ENCODE measurements at places on chromosomes 7 and 10.

GRCh38 chr10:48490946-48491345, 113.9 kb downstream of the ARHGAP22 start:
- DNase-seq: peak; percentile 36

- no peak for DNase-seq
These were observed 7.7 kb upstream of the GUSB start for GRCh38 chr7:65989694-65990080.

- no peak for DNase-seq
These were observed 9.4 kb upstream of the LEP start for GRCh38 chr7:128231677-128232076.

DNA sequence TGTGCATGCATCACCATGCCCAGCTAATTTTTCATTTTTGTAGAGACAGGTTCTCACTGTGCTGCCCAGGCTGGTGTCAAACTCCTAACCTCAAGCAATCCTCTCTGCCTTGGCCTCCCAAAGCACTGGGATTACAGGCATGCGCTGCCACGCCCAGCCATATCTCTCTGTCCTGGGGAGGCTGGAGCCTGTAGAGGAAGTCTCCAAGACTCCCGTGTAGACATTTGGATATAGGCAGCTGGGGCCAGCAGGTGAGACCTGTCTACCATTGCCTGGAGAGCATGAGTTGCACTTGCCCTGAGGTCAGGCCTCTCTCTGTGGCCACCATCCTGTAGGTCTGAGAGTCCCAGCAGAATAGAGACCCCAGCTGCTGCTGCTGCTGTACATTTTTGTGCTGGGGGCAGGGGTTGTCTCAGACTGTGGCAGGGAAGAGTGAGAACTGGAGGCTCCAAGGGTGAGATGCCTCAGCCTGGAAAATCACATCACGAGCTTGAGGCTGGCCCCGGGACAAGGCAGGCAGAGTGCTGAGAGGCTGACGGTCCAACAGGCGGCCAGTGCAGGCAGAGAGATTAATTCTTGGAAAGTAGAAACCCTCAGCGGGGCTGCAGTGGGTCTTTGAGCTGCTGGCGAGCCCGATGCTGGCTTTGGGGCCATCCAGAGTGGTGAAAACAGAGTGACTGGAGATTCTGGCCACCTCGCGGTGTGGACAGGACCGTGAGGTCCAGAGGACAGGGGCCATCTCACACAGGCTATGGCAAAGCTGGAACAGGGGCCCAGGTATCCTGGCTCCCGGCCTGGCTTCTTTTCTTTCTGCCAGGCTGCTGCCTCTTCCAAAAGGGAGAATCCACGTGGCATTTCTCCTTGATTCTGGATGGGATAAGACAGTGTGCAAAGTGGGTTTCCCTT, 60.9 kb downstream of the TMEM270 start:
- DNase-seq: no peak

DNA sequence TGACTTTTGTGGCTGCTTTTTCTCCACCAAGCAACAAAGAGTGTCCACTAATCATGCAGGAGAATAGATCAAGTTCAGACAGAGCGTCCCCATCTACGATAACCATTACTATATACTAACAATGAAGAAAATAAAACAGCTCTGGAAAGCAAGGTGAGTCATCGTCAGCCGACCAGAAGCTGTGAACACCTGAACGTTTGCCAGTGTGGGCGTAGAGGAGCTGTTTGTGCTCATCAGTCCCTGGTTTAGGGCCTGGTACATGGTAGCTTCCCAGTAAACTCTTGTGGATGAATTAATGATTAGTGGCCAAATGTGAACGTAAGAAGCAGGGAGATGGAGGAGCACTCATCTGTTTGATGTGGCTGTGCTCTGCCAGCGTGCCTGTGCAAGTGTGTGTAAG, 180.7 kb downstream of the EVX1 start:
- no peak for DNase-seq

- no peak for DNase-seq
These were observed 60.0 kb upstream of the ORC5 start for GRCh38 chr7:104267701-104268368.

DNA sequence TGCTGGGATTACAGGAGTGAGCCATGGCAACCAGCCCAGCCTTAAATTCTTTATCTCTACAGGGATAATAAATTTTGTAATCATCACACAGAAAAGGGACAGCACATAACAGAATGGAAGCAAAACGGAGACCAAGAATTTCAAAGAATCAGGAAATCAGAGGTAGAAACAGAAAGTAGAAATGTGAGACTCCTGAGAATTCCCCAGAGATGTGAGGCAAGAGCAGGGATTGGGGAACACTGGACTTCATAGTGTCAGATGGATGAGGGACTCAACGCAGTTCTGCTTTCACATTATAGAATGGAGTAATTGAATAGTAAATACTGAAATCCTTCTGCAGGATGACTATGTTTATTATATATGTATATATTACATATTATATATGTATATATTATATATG, 52.5 kb upstream of the MPP7 start:
- no peak for DNase-seq

- no peak for DNase-seq
These were observed 269.9 kb upstream of the PITRM1 start for GRCh38 chr10:3442451-3442990.

DNA sequence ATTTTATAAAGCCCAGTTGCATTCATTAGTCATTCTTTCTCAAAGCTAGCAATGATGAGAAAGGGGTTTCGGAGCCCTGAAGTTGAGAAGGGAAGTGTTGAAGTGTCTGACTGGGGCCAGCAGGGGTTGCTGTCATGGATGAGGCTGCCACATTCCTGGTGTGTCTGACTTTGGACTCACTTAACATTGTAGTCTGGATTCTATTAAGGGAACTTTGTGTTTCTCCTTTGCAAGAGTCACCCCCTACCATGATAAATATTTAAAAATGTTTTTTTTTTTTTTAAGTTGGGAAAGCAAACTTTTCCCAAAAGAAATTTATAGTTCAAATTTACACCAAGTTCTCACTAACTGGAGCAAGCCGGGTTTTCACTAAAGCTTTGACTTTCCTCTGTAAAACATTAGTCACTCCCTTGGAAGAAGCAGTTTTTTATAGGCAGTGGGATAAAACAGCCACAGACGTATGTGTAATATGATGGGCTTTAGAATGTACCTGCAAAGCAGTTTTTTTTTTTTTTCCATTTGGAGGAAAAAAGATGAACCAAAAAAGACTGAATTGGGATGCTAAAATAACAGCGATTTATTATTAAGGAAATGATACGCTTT, 243.6 kb downstream of the TWIST1 start:
- DNase-seq: peak; percentile 79

- no peak for DNase-seq
These were observed 22.7 kb downstream of the CCNY start for GRCh38 chr10:35359056-35359455.

GRCh38 chr7:140697447-140698143, 1.1 kb downstream of the NDUFB2 start:
- DNase-seq: no peak

GRCh38 chr7:98618786-98619185, 1.7 kb downstream of the NPTX2 start:
- no peak for DNase-seq

- peak; percentile 76 for DNase-seq
These were observed 267 bp downstream of the CALCR start for GRCh38 chr7:93574269-93574645.

- no peak for DNase-seq
These were observed 56.4 kb downstream of the NCAPG2 start for GRCh38 chr7:158648168-158648567.

- DNase-seq: no peak
These were observed 235.1 kb upstream of the CXCL12 start for GRCh38 chr10:44619975-44620374.

DNA sequence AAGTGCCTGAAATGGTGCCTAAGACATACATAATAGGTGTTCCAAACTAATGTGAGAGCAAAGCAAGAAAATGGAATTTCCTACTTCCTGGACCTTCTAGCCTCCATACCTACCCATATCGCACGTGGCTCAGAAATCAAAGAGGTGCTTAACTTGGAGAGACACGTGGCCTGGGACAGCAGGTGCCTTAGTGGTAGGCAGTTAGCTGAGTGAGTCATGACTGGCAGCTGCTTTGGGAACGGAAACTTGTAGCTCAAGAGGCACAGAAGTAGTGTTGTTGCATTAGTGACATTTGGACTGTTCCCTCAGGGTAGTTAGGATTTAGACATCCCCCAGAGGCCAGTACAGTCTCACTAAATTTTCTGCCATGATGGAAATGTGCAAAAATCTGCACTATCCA, 12.0 kb upstream of the BMPER start:
- no peak for DNase-seq

GRCh38 chr10:8192301-8192700, 137.8 kb downstream of the GATA3 start:
- no peak for DNase-seq

- no peak for DNase-seq
These were observed 64.3 kb upstream of the FGFR2 start for GRCh38 chr10:121662531-121662930.

GRCh38 chr7:40694026-40694809, 559.4 kb downstream of the SUGCT start:
- DNase-seq: no peak
